Spleen (tissue), 13 donors: ENCODE measurements at places on chromosomes 4 and X. TPM values are rescaled to one million over a fixed set of nuclear protein-coding genes. Genes with fewer than 3 reads are reported as not detected.
A peak's percentile ranks its signal among the peaks of the same experiment; 100 is the strongest.

The GYG2 gene
- 0.38 TPM for polyA plus RNA-seq

DNA sequence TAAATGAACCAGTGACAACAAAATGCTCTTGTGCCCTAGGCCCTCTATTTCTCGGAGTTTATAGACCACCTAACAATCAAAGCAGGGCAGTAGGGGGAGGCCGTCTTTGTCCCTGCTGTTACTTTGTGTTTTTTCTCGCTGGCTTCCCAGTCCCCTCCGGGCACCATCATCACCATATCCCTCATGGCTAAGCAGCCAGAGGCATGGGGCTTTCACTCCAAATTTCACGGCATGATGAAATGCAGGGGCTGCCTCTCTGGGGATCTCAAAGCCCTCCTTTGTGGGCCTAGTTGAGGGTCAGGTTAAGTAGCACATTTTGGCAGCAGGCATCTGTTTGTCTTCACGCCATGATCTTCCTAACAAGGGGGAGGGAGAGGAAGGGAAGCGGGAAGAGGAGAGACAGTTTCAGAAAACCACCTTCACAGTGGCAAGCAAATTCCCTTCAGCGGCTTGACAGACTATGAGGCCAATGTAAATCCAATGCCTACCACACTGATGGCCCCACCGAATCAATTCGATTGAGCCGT lies 91.9 kb downstream of the ANOS1 start:
- H3K27me3 ChIP-seq, result no peaks in the 10 kb centered on the region
- no peak overlapping the region for H3K4me3 ChIP-seq
- H3K27ac ChIP-seq, result no peak overlapping the region
- no peaks in the 10 kb centered on the region for H3K36me3 ChIP-seq

The GAGE13 gene
- not detected for polyA plus RNA-seq

DNA sequence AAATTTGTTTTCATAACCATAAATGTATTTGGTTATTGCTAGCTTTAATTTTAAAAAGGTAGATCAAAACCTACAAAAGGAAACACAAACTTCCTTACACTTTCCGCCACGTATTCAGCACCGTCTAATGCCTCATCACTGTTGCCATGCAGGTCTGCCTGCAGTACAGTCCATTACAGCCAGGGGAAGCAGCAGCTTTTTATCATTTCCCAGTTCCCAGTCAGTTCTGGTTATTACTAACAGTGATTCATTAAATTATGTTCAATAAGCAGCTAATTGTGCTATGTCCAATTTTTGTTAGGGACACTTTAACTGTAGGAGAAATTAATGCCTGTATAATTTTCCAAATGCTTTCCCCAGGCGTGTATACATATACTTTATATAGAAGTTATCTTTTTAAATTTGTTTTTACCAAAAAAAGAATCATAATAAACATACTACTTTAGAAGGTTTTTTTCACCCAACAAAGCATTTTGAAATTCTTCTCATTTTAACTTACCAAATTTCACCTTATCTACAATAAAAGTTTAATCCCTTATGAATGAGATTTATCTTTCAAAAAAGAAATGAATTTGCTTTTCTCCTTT lies 93.3 kb downstream of the ANXA3 start:
- H3K36me3 ChIP-seq, result no peaks in the 10 kb centered on the region
- H3K27ac ChIP-seq, result peak overlapping the region; percentile 82
- H3K27me3 ChIP-seq, result no peaks in the 10 kb centered on the region
- DNase-seq, result peak; percentile 85

DNA sequence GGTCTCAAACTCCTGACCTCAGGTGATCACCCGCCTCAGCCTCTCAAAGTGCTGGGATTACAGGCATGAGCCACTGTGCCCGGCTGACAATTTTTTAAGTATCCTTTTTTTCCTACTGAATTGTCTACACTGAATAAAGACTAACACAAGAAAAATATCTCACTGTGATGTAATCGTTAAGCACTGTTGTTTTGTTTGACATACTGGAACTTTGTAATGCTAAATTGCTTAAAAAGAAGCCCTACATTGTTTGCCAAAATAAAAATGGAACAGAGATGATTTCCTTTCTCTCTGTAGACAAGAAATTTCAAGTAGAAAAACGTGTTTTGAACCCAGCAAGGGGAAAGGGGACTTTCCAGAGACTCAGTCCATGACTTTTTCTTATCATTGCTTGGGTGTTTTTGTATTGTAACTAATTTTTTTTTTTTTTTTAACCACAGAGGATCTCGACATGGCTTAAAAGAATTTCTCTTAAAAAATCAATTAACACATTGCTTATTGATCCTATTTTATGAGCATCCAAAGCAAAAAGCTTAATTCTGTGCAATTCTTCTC lies 74.9 kb downstream of the TMEM156 start:
- H3K27me3 ChIP-seq, result no peaks in the 10 kb centered on the region
- no peak overlapping the region for H3K4me3 ChIP-seq
- no peaks in the 10 kb centered on the region for H3K4me1 ChIP-seq
- H3K36me3 ChIP-seq, result no peaks in the 10 kb centered on the region

DNA sequence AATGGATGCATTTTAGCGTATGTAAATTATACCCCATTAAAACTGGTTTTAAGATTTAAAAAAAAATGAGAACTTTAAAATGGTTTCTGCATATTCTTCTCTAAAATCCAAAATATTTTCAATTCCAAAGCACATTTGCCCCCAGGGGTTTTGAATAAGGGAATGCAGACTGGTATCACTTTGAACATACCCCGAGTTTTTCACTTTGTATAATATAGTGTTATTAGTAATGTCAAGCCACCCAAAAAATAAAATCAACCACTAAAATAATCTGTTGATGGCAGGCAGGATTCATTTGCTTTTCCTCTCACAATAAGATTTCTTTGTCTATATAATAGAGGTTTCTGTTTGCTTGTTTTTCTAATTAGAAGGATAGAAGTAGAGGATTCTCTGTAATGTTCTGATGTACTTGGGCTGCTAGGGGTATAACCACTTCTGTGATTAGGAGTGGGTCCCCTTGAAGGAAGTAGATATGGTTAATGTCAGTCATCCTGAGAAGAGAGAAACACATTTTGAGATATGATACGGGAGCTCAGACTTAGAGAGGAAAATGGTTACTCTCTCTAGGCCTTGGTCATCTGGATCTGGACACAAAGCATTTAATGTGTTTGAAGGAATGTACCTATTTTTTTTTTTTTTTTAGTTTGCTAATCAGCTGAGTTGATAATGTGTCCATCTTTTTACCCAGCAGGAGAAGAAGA lies 9.3 kb upstream of the LIN54 start:
- H3K4me3 ChIP-seq, result no peak overlapping the region
- H3K27me3 ChIP-seq, result no peaks in the 10 kb centered on the region
- DNase-seq, result no peak
- no peaks in the 10 kb centered on the region for H3K4me1 ChIP-seq

DNA sequence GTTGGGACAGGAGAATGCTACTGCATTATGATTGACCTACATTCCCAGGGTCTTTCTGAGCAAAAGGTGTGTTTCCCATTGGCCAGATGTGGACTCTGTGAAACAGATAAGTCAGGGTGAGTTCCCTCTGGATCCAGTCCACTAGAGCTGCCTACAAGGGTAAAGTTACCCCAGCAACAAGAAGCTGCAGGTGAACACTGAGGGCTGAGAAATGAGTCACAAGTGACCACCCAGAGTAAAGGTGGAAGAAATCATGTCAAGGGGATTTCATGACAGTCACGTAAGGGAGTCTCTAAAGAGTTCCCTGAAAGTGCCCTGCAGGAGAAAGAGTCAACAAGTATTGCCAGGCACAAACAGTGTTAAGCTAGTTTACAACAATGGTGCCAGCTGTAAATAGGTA lies 16.3 kb downstream of the F8A1 start:
- no peak overlapping the region for H3K4me3 ChIP-seq
- H3K4me1 ChIP-seq, result no peaks in the 10 kb centered on the region
- no peaks in the 10 kb centered on the region for H3K27me3 ChIP-seq
- H3K27ac ChIP-seq, result no peak overlapping the region
- no peak for DNase-seq

DNA sequence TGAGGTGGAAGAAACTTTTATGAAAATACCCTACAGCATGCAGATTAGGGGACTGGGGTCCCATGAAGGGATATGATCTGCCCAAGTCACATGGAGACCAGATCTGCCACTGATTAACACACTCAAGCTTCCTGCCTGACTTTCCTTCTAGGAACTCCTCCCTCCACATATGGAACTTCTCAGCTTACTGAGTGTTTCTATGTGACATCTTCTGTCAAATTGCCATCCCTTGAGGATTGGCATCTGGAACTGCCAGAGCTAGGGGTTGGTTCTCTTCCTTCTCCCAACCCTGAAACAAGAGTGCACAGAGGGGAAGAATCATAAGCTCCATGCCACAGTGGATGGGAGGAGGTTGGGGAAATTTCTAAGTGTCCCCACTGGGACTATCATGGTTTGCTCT lies 150.6 kb upstream of the MBNL3 start:
- no peak overlapping the region for H3K27ac ChIP-seq
- no peak overlapping the region for H3K4me3 ChIP-seq
- H3K36me3 ChIP-seq, result no peaks in the 10 kb centered on the region
- no peaks in the 10 kb centered on the region for H3K4me1 ChIP-seq
- H3K27me3 ChIP-seq, result no peaks in the 10 kb centered on the region
- no peak for DNase-seq

- H3K27ac ChIP-seq, result no peak overlapping the region
- no peak for DNase-seq
- H3K4me1 ChIP-seq, result no peaks in the 10 kb centered on the region
- no peak overlapping the region for H3K4me3 ChIP-seq
These were observed 24.6 kb downstream of the UNC5C start for GRCh38 chr4:95524184-95524583.

- H3K27ac ChIP-seq, result no peak overlapping the region
- H3K4me3 ChIP-seq, result no peak overlapping the region
- no peak for DNase-seq
- H3K27me3 ChIP-seq, result no peaks in the 10 kb centered on the region
These were observed 611 bp downstream of the TEX11 start for GRCh38 chrX:70907900-70908299.

The SSX1 gene
- not detected for polyA plus RNA-seq

DNA sequence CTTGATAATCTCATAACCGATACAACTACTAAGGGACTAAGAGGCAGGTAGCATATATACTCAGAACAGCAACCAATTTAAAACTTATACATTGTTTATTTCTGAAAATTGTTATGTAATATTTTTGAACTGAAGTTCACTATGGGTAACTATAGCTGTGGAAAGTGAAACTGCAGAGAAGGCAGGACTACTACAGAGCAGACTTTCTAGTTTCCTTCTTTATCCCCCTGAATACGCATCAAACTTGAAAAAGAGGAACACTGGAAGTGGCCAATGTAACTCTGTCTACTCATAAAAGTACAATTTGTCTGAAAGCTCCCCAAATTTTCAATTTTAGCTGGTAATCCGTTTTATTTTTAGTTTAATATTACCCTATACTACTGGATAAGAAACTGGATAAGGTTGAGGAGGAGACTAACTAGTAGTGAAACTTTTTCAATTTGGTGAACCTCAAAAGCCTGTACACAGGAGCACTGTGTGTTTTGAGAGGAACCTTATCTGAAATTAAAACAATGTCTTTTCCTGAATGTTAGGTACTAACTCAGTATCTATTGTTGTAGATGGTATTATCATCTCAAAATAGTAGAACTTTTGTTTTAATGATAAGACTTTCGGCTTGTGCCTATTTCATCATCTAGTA lies 225.8 kb downstream of the GABRG1 start:
- H3K36me3 ChIP-seq, result no peaks in the 10 kb centered on the region
- no peak overlapping the region for H3K27ac ChIP-seq
- no peak for DNase-seq
- no peaks in the 10 kb centered on the region for H3K27me3 ChIP-seq
- H3K4me3 ChIP-seq, result no peak overlapping the region

The HERC6 gene
- 2.9 TPM for polyA plus RNA-seq

DNA sequence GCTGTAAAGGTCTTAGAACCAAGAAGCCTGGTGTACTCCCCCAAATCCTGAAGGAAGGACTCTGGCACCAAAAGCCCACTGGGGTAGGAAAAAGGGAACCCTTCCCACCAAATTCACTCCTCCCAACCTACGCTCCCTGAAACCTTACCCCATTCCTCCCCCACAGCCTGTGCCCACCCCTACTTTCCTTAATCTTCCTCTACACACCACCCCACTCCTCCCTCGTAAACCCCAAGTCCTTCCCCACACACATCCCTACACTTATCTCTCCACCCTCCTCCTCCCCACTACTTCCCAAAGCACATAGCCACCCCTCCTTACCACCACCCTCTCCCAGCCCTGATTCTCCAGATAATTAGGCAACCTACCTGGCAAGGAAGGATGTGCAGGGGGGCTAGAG lies 1.7 kb downstream of the ZMYM3 start:
- peaks cover 15% of the 10 kb centered on the region for H3K36me3 ChIP-seq
- peaks cover 7% of the 10 kb centered on the region for H3K27me3 ChIP-seq
- DNase-seq, result no peak
- peaks cover 20% of the 10 kb centered on the region for H3K4me1 ChIP-seq

The CA5B gene
- polyA plus RNA-seq, result 1.9 TPM

DNA sequence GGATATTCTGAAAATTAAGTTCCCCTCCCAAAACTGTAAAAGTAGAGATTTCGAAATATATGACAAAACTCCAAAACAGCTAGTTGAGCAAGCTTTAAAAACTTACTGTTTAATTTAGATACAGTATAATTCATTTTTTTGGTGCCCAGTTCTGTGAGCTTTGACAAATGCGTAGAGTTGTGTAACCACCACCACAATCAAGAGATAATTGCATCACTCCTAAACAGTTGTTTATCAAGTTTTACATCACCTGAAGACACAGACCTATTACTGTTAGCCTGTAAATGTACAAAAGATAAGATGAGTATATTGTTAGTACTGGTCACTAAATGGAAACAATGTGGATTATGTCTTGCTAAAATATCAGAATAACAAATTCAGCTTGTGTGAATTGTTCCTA lies 62.3 kb downstream of the ALG13 start:
- no peaks in the 10 kb centered on the region for H3K27me3 ChIP-seq
- H3K4me3 ChIP-seq, result no peak overlapping the region
- no peaks in the 10 kb centered on the region for H3K4me1 ChIP-seq
- H3K36me3 ChIP-seq, result peaks cover 7% of the 10 kb centered on the region

GRCh38 chr4:156294577-156294976 lies 340.9 kb upstream of the CTSO start:
- no peaks in the 10 kb centered on the region for H3K27me3 ChIP-seq
- no peak overlapping the region for H3K4me3 ChIP-seq
- no peaks in the 10 kb centered on the region for H3K36me3 ChIP-seq
- no peak overlapping the region for H3K27ac ChIP-seq

- H3K4me1 ChIP-seq, result no peaks in the 10 kb centered on the region
- H3K27me3 ChIP-seq, result no peaks in the 10 kb centered on the region
- no peaks in the 10 kb centered on the region for H3K36me3 ChIP-seq
These were observed 390.8 kb downstream of the ADGRL3 start for GRCh38 chr4:61590881-61591280.

GRCh38 chrX:149837639-149838038 lies 43.3 kb upstream of the MAGEA8 start:
- H3K36me3 ChIP-seq, result no peaks in the 10 kb centered on the region
- H3K4me1 ChIP-seq, result no peaks in the 10 kb centered on the region
- DNase-seq, result no peak
- H3K27ac ChIP-seq, result no peak overlapping the region
- H3K27me3 ChIP-seq, result no peaks in the 10 kb centered on the region

The TNIP3 gene
- polyA plus RNA-seq, result 0.26 TPM

DNA sequence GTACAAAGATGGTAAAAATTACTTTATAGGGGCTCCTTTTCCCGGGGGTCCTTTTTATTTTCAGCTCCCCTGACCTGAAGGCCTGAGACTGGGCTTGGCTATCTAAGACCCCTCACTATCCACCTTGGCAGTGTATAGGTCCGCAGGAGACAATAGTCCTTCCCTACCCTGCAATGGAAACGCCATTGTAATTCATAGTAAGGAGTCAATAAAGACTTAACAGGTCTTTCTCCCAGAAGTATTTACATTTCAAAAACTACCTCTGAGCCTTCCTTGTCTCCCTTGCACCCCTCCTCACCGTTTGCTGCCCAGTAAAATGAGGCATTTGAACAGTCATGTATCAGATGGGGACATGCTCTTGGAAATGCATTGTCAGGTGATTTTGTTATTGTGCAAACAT lies 401.2 kb upstream of the CNKSR2 start:
- no peak for DNase-seq
- H3K36me3 ChIP-seq, result no peaks in the 10 kb centered on the region
- no peaks in the 10 kb centered on the region for H3K4me1 ChIP-seq
- no peak overlapping the region for H3K27ac ChIP-seq
